Vagina (tissue), 2 donors: ENCODE measurements at places on chromosomes 1 and 21. TPM values are rescaled to one million over a fixed set of nuclear protein-coding genes. Genes with fewer than 3 reads are reported as not detected.

GRCh38 chr1:30384286-30385245 lies 338.8 kb downstream of the MATN1 start:
- no peak for DNase-seq

DNA sequence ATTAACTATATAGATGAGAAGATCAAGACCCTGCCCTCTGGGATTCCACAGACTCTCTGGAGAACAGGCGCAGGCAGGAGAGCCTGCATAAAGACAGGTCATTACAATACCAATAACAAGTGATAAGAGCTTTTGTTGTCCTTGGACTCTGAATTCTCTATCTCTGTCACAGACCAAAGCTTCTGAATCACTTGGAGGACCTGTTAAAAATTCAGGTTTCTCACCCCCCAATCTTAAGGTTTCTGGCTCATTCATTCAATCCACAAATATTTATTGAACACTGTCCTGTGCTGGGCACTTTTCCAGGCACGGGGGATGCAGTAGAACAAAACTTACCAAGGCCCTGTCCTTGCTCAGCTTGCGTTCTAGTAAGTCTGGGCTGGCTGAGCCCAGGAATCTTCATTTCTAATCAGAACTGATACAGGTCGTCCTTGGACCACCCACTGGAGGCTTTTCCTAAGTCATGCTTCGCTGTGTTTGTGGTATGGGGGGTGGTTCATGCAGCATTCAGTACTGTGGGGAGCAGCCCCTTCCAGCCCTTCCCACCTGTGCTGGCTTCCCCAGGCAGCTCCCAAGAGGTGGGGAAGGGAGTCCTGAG lies 1.4 kb downstream of the EFNA4 start:
- no peak for DNase-seq

DNA sequence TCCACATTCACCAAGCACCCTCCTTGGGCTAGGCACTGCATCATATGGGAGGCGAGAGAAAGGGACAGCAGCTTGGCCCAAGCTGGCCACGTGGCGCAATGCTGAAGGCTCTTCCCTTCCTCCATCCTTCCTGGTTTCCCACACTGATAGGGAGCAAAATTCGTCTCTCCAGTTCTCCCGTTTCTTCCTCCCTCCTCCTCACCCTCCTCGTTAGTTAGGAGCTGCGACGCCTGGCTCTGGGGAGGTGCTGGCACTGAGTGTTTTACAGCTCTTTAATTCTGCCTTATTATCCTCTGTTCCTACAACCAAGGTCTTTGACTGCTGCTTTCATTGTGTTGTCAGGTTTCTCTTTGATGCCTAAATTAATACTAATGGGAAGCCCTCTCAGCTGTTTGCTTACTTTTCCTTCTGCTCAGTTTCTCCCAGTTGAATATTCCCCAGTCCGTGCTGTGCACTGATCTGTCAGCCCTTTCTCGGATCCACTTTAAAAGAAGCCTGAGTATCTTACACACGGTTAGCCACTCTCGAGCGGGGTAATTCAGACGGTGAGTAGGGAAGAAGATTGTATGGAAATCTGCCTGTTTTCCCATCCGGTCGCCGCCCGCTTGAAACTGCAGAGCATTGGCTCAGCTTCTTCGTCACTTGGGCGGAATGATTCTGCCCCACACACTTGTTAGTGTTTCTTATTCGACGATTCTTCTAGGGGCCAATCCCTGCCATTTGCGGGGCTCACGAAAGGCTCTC lies 56.2 kb upstream of the SMYD2 start:
- no peak for DNase-seq

DNA sequence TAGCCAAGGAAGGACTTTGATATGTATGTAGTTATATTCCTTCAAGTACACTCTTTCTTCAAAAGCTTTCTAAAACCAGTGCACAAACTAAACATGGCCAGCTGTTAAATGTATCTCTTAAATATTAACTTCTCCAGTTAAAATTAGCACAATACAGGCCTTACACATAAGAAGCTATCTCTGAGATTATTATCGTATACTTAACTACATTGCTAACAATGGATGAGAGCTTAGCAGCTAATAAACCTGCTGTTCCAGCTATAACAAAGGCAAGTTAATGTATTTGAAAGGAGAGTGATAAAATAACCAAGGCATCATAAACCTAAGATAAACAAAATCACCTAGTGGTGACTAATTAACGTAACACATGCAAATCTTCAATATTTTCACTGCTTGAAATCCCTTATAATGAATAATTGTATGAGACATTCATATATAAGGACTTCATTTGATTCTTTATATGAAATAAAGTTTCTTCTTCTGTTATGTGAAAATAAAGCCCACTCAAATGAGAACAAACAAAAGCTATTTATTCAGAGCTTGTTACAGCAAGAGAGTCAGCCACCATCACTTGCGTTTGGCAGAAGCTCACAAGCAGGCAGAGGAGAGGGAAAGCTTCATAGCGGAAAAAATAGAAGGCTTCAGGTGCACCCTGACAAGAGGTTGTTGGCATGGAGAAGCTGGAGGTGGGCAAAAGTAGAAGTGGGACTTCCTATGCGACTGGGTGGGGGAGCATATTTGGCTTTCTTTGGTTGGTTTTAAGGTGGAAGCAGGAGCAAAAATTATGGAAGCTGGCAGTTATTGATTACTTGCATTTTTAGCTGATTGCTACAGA lies 274.1 kb upstream of the CHRM3 start:
- DNase-seq = no peak

DNA sequence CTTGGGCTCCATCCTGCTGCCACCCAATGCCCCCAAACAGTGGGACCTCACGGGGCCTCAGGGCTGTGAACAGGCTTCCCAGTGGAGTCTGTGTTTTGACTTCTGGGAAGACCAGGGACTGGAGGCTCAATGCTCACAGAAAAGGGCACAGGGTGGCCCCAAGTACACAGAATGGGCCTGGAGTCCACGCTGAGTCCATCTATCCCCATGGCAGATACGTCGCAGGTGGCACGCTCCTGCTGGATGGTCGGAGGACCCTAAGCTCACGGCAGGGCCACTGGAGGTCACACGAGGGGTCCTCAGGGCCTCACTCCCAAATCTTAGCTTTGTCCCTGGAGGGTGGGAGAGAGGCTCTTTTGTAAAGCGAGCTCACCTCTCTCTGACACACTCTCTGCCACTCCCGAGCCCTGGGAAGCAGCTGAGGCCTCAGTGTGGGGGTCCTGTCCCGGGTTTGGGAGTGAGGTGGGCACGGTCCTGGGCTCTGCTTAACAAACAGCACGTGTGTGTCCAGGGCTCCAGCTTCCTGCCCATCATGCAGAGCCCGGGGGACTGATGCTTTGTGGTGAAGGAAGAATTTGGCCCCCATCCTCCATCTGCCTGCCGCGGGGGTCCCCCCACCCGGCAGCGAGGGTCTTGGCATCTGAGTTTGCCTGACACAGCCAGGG lies 27.2 kb upstream of the TTC34 start:
- DNase-seq = no peak

GRCh38 chr1:121417325-121417923 lies 232.6 kb downstream of the SRGAP2C start:
- DNase-seq = no peak

- DNase-seq = no peak
These were observed 2.6 kb upstream of the NADK start for GRCh38 chr1:1780598-1781525.

DNA sequence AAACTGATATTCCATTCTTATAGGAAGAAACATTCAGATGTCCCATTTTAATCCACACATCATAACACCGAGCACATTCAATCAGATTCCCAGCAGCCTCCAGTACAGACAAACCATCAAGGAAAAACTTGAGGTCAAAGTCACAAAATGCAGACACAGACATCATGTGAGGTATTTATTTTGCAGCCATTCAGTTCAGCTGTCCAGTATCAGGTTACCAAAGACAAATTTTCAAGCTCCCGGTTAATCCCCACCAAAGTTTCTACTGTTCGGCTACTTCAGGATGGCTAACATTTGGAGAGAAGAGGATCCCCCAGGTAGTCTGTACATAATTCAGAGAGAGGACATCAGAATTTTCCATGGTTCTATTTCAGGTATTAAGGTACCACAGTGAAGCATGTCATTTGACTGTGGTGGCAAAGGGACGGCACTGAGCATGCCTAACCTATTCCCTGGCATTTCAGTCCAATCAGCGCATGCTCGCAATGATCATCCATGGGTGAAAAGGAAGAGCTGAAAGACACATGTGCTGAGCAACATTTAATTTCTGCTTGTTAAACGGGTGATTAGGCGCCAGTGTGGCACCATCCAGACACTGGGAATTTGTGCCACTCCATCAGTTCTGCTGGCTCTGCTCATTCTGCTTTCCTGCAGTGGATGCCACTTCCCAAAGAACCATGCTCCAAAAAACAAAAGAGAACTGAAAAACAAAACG lies 13.6 kb upstream of the NDC1 start:
- DNase-seq = no peak

The CFHR1 gene
- not detected for total RNA-seq

The RGS18 gene
- 0.98 TPM for total RNA-seq

The HNRNPU gene
- total RNA-seq = 293 TPM

The TUT4 gene
- total RNA-seq = 78.1 TPM

The S100A7A gene
- not detected for total RNA-seq

The GCSAML gene
- not detected for total RNA-seq

The KLHDC7A gene
- not detected for total RNA-seq
